Stimulated activated CD4-positive, alpha-beta T cell treated with anti-CD3 and anti-CD28 coated beads, Interleukin-1b, Interleukin-23, amount 100 ng/mL, for 48 hours (primary cell): ENCODE measurements at places on chromosomes 5 and 9.

- DNase-seq = no peak
These were observed 37.4 kb upstream of the NFIB start for GRCh38 chr9:14351221-14351836.

DNA sequence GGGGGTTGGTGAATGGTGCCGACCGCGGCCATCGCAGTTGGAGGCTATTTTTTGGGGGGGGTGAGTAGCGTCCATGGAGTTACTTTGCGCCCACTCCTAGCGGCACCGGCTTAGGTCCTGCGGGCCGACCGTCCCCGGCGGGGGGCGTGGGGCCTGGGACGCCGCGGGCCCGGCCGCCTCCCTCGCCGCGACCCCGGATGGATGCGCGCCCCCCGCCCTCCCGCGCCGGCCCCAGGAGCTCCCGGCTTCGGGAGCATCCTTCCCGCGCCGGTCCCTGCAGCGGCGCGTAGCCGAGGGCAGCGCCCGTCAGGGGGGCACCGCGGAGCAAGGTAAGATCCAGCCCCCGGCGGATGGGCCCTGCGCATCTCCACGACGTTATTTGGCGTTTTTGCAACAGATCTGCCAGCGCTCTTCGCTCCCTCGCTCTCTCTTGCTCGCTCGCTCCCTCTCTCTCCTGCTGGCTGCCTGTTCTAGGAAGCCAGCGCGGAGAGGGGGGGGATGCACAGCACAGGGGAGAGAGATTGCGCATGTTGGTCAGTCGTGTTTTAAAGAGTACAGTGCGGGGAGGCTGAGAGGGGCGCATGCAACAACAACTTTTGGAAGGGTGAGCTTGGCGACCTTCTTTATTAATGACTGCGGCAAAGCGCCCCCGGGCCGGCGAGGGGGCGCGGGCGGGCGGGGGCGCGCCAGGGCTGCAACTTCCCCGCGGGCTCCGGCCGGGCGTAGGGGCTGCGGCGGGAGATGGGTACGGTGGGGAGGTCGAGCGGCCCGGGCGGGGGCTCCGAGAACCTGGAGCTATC, 413 bp downstream of the JADE2 start:
- peak; percentile 63 for DNase-seq

GRCh38 chr9:5665059-5665458, 36.2 kb downstream of the RIC1 start:
- DNase-seq = no peak

DNA sequence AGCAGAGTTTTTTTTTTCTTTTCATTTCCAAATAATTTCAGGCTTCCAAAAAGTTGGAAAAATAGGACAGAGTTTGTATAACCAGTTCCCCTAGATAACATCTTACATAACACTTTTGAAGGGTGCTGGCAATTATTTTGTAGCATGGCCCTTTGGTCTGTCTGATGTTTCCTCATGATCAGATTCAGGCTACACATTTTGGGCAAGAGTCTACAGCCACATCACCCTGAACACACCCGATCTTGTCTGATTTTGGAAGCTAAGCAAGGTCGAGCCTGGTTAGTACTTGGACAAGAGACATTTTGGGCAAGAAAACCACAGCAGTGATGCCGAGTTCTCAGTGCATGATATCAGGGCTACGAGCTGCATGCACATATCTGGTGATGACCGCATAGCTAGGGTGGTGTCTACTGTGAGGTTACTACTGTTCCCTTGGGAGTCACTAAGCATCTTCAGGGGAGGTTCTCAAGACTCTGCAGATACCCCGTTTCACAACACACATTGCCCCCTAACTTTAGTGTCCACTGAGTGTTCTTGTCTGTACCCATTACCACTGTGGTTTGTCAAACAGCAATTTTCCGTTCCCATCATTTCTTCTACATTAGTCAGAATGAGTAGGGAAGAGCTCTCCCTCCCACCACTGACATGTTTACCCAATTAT, 86.2 kb downstream of the TTC39B start:
- no peak for DNase-seq

DNA sequence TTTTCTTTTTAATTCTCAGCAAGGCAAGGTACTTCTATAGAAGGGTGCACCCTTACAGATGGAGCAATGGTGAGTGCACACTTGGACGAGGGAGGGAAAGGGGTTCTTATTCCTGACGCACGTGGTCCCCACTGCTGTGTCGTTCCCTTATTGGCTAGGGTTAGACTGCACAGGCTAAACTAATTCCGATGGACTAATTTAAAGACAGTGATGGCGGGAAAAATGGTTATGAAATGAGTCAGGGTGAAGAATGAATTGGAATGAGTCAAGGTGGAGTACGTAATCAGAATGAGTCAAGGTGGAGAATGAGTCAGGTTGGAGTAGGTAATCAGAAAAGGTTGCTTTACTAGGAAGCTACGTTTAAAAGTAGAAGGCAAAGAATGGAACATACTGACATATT, 2.1 kb upstream of the HMGCS1 start:
- peak; percentile 54 for DNase-seq

DNA sequence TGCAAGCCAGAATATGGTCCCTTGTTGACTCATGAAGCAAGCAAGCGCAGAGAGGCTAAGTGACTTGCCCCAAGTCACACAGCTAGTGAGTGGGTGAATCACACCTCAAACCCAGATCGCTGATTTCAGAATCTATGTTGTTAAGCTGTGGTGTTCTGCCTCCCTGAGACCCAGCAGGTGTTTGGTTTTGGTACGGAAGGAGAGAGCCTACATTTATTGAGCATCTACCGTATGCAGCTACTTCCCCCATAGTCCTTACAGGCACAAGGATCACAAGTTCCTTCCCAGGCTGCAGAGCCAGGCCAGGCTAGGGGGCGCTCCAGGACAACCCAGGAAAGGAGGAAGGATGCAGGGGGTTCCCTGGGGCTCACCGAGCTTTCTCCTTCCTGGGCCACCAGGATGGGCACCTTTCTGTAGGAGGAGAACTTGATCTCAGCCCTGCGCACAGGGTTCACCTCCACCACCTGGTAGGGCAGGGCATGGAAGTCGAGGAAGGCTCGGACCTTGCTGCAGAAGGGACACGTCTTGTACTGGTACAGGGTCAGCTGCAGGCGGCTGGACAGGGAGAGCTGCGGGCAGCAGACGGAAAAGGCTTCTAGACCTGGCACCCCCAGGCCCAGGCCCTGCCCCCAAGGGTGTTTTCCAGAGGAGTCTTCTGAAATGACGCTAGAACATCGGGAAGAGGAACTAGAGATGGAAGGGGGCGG, 2.5 kb downstream of the PTGES2 start:
- DNase-seq = peak; percentile 40

GRCh38 chr5:113950186-113950585, 411.7 kb upstream of the KCNN2 start:
- no peak for DNase-seq

GRCh38 chr9:117718085-117718484, 13.9 kb downstream of the TLR4 start:
- no peak for DNase-seq

GRCh38 chr5:69113851-69114250, 20.0 kb downstream of the SLC30A5 start:
- no peak for DNase-seq

- DNase-seq = peak; percentile 44
These were observed 25.7 kb downstream of the PDGFRB start for GRCh38 chr5:150129813-150130492.

DNA sequence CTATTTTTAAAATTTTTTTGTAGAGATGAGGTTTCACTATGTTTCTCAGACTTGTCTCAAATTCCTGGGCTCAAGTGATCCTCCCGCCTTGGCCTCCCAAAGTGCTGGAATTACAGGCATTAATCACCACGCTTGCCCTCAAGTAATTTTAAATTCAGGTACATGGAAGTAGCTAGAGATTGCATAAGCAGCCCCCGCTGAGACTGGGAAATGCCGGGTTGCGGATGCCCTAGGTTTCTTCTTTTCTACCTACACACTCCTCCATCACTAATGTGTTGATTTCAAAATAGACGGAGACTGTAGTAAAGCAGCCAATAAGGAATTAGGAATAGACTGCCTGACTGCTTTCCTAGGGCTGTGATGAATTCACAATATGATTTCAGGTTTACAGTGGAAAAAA, 202.4 kb downstream of the FANCC start:
- DNase-seq = no peak

DNA sequence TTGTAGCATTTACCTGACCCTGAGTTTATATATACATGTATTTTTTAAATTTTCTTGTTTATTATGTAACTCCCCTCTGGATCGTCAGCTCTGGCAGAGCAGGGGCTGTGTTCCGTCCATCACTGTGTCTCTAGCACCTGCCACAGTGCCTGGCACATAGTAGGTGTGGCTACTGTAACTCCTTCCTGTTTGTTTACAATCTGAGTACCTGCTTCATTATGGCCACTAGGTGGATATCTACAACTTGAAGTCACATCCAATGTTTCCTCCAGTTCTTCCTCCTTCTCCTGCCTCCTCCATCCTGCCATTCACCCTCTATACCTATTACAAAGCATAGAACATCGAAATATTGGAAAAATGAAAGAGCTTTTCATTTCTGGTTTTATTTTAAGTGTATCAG, 14.2 kb upstream of the PPP1R2B start:
- DNase-seq = no peak

DNA sequence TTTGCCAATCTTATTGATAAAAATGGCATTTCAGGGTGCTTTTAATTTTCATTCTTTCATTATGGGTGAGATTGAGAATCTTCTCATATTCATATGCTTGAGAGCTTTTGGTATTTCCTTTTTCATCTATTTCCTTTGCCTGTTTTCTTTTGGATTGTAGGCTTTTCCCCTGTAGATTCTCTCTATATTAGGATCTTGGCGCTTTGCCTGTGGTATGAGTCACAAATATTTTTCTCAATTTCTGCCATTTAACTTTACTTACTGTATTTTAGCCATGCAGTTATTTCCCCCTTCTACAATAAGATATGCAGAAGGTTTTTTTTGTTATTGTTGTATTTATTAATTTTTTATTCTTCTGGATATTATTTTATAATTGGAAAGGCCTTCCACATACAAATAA, 21.5 kb upstream of the KLF9 start:
- DNase-seq = no peak

GRCh38 chr5:35926389-35927051, 11.9 kb downstream of the CAPSL start:
- peak; percentile 61 for DNase-seq

- no peak for DNase-seq
These were observed 136.2 kb upstream of the TRIM32 start for GRCh38 chr9:116550696-116551436.

DNA sequence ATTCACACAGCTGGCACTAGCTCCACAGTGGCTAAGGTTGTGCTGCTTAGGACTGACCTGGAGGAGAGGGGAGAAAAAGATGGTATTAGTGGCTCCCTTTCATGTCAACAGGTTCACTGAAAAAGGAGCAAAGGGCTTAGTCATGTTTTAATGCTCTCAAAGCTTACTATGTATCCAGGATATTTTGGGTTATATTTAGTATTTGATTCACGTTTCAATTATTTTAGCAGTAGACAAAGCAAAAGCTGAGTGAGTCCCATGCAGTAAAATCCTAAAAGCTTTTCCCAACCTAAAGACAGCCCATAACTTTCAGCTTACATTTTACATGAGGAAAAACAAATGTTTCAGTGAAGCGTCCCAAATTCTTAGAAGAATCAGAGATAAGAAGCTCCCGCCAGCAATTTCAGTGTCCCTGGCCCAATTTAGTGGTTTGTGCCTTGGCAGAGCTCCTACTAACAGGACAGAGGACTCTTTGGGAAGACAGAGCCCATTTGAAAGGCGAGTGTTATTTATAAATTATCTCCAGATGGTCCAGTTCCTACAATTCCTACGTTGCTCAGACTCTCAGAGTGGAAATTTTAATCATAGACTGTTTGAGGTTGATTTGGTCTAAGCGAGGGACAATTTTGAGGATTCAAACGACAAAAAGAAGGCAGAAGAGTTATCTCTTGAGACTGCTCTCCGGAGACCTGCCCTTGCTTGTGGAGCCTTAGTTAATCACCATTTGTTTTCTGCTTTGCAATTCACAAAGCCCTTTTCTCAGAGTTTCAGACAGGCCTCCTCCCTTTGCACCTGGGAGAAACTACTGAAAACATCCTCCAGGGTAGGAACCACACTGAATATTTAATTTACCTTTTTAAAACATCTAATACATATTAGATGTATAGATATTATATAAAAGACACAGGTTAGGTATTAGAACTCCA, 225.0 kb upstream of the ANKRD55 start:
- DNase-seq = no peak

GRCh38 chr9:127664678-127665507, 41.9 kb upstream of the CFAP157 start:
- no peak for DNase-seq

DNA sequence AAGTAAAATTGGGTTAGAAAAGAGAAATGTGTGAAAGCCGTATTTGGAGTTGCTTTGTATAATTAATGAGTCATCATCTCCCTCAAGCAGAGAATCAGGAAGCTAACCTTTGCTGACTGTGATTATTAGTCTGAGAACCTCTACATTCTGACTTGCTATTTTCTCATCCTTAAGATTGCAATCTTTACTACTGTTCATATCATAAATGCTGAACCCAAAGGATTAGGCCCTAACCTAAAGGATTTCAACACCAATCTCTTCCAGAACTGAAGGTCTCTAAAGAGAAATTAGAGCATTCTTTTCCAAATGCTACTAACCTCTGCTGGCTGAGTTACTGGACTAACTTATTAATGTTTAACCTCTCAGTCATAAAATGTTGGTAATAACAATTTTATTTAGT, 538.1 kb upstream of the MEF2C start:
- no peak for DNase-seq

DNA sequence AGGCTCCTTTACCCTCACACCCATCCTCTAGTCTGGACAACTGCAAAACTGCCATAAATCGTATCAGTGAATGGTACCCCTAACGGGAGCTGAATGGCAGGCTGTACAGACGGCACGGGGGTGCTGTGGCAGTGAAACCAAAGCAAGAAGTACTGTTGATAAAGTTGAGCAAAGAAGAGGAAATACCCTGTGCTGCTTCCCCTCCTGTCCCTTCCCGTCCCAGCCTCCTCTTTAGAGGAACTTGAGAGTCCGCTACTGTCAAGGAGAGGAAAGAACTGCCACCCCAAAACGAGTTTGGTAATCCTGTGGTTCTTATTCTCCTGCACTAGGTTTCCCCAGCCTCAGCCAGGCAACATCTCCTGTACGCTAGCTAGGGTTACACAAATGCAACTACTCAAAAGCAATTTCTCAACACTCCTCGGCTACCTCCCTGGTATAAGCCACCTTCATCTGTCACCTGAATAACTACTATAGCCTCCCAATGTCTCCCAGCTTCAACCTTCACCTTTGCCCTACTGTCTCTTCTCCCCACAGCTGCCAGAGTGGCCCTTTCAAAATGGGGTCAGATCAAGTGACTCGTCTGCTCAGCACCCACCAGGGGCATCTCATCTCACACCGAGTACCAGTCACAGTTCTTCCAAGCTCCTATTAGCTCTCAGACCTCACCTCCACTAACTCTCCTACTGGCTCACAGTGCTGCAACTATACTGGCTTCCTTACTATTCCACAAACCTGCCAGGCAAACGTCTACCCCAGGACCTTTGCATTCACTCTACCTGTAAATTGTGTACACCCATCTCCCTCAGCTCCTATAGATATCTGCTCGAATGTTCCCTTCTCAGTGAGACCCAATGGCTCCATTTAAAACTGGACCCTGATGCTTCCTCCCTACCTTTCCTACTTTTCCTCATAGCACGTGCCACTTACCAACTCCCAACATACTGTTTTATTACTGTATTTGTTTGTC, 4.1 kb downstream of the GLRX start:
- DNase-seq = no peak
